CD4-positive, alpha-beta T cell treated with Interleukin-1 beta for 1 hour (primary cell): ENCODE measurements at places on chromosomes 1 and 21.

DNA sequence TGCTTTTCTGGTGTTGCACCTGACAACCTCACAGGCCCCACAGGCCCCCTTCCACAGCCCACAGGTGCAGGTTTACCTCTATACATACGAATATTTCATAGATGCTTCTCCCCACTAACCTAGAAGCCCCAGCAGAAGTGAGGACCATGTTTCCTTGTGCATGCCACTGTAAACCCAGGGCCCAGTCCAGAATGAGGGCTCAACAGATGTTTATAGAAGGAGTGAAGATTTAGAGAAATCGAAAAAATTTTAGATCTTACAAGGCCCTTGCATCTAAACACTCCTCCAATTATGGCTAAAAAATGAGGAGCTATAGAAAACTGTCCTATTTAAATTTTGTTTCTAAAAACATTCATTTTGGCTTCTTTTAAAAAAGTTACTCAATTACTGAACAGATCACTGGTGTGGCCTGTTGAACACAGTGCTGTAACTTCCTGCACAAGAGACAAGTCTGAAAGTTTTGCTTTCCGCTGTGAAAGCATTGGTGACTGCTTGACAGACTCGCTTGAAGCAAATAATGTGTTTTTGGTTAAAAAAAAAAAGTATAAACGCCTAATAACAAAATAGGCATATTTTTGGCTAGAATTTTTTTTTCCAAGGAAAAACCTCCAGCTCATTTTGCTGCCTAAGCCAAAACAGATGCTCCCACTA, 1.2 kb downstream of the ABCB10 start:
- DNase-seq, result peak; percentile 24

GRCh38 chr1:3275471-3276340, 178.8 kb upstream of the ARHGEF16 start:
- no peak for DNase-seq

- no peak for DNase-seq
These were observed 26.6 kb downstream of the DDAH1 start for GRCh38 chr1:85438353-85438752.

DNA sequence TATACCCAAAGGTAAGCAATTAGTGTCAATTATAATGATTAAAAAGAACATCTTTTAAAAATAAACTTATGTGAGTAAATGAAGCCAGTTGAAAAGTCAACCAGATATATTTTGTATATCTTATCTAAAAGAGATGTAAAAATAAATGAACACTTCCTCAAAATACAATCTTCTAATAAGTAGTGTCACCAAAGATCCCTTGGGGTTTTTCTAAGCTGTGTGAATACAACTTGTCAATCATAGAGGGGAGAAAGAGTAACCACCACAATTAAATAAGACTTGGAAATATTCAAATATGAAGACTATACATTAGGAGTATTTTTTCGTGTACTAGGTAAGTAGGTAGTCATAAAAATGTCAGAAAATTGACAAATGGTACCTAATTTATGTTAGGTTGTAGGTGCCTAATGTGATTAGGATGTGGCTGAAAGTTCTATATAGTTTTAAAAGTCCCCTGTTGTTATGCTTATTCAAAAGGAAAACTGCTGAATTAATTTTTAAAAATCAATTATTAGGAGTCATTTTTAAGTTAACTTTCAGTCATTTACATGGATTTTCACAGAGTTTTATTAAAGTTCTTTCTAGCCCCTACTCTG, 72.6 kb downstream of the RASAL2 start:
- no peak for DNase-seq

DNA sequence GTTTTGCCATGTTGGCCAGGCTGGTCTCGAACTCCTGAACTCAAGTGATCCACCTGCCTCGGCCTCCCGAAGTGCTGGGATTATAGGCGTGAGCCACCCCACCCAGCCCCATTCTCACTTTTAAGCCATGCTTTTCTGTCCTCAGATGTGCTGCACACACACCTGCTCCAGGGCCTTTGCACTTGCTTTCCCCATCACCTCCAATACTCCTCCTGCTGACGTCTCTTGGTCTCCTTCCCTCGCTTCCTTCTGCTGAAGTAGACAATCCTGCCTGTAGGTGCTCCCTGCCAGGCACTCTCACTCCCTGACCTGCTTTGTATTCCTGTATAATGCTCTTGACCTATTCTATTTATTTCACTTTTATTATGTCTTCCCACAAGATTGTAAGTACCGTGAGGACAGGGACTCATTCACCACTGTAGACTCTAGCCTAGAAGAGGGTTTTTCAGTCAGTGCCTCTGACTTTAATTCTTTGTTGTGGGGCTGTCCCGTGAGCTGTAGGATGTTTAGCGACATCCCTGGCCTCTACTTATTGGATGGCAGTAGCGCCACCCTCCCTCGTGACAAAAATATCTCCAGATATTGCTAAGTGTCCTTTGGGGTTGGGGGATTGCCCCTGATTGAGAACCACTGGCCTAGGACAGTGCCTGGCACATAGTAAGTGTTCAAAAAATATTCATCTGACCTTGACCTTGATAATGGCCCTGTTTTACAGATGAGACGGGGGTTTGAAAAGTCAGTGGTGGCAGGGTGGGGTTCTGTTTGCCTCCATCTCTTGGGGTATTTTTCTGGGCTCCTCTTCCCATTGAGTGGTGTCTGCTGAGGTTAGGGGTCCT, 4.6 kb downstream of the TNFRSF1B start:
- peak; percentile 73 for DNase-seq
